ENCODE measurements at places on chromosomes 5 and 9.
A peak's percentile ranks its signal among the peaks of the same experiment; 100 is the strongest.

- DNase-seq: no peak
Observed at GRCh38 chr5:96651047-96651446, 11.1 kb upstream of the CAST start.

DNA sequence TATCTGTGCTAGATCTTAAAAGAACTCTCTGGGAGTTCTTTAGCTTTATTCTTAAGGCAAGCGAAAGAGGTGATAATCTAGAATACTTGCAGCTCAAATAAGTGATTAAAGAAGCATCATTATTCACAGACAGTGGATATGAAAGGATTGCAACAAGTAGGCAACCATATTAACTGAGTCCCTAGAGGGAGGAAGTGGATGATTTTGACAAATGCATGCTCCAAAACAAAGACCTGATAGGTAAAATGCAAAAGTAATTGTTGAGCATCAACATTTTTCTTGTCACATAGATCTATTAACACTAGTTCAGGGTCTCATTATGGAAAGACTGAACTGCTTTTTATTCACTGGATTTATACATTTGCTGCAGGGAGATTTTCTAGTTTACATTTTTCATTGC, 109.1 kb downstream of the EDIL3 start:
- DNase-seq: no peak

- DNase-seq: no peak
Observed at GRCh38 chr9:20606652-20607051, 15.6 kb downstream of the MLLT3 start.

DNA sequence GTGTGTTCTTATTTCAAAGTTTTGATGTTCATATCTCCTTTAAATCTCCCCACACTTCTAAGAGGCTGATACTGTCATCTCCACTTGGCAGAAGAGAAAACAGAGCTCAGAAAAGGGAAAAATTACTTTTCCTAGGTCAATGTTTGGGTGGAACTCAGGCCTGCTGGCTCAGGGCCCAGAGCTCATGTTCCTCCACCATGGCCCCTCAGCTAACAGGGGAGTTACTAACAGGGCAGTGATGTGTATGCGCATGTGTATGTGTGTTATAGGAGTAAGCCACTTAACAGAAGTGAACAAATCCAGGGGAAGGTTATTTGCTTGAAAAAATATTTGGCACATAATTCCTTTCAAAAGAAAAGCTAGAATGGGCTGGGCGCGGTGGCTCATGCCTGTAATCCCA, 2.5 kb downstream of the C1QTNF2 start:
- no peak for DNase-seq

DNA sequence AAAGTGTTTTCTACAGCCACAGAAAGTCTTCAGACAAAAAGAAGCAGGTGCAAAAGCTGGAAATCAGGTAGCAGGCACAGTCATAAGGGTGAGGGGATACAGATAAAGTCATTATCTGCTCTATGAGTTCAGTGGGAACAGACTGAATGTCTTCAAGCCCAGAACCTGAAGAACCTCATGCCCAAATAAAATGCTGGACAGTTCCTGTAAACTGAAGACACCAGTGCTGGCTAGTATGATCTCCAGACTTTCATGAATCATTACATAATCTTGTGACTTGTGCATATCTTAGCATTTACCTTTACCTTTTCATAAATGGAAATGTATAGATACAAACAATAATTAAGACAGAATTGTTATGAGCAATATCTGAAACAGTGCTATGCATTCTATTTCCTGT, 728.7 kb downstream of the DNAH5 start:
- no peak for DNase-seq

DNA sequence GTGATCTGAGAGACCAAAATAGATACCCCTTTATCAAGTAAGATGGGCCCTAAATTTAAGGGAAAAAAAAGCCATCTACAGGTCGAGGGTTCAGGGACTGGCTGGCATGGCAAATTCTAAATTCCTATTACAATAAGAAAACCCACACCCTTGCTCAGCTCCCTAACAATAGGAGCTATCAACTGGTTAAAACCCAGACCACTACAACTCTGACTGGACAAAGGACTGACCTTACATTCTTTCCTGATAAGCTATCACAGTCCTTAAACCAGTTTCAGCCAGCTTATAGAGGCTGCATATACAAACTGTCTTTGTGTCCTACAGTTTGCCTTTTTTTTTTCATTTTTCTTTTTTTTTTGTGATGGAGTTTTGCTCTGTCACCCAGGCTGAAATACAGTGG, 803.6 kb downstream of the NR2F1-AS1 start:
- DNase-seq: no peak

DNA sequence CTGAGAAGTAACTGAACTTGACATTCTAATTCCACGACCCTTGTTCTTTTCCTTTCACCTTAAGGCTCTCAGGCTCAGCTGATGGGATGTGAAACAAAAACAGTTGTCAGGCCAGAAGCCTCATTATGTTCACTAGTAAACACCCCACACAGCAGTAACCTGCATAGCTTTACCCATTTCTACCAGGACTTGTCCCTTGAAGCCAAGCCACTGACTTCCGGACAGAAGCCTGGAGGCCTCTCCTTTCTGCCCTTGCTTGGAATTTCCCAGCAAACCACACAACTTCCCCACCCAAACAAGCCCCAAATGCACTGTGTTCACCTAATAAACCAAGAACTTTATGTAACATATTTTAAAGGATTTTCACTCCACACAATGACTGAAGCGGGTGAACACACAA, 19.6 kb downstream of the PRUNE2 start:
- DNase-seq: no peak

DNA sequence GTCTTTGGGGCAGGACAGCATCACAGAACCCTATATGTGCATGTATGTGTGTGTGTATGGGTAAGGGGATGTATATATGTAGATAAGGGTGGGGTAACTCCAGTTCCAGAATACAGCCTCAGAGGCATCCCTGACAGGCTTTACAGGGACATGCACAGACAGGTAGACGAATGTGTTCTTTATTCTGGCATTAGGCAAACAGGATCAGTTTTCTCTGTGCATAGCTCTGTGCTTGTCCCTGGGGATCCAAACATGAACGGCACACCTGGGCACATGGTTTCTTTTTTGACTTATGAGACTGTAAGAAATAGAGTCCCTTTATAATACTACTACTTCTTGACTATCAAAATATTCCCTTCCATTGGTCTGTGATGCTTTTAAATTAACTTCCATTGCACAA, 120.6 kb downstream of the TRIO start:
- DNase-seq: no peak

DNA sequence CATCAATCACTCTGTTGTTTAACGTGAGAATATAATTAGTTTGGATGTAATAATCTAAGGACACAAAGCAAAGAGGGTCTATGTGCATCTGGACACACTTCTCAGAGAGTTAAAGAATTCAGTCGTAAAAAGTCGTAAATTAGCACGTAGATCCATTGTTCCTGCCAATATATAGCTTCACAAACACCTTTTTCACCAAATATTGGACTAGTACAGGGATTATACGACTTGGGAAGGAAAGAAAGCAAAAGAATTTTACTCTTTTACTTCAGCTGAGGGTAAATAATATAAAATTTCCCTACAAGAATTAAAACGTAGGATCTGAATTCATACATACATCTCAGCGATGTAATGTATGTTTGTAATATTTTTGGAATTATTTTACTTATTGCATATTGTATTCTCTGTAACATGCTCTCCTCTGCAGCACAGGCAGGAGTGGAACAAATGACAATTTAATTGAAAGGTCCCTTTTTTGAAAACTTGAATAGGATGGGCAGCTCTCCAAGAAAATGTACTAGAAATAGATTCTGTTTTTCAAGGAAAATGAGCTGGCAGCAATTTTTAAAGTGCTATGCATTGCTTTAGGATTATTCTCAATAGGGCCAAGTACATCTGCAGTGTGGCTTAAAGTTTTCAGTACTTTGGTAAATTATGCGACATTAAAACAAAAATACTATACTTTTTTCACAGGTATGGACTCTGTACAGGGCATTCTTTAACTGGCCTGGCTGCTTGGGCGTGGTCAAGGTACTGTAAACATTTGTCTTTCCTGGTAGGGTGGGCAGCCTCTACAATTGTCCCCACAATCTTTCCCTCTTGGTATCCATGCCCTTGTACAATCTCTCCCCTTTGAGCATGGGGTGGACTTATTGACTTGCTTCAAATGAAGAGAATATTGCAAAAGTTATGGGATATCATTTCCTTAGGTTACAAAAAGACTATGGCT, 39.7 kb upstream of the HSD17B4 start:
- no peak for DNase-seq

GRCh38 chr5:154166901-154167791, 23.4 kb upstream of the GALNT10 start:
- DNase-seq: no peak

DNA sequence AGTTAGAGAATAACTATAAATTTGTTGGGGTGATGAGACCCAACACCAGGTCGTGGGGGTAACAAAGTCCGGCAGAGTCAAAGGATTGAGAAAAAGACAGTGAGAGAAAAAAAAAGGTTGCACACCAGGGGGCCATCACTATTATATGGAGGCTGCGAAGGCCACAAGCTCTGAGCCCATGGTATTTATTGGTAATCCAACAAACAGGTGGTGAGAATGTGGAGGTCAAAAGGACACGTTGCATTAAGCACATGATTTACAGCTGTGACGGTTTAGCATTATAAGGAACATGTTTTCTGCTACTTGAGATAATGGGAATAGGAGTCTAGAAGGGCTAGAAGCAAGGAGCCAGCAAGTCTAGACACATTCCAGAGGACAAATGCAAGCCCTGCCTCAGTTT, 2202.2 kb upstream of the C9orf72 start:
- no peak for DNase-seq

DNA sequence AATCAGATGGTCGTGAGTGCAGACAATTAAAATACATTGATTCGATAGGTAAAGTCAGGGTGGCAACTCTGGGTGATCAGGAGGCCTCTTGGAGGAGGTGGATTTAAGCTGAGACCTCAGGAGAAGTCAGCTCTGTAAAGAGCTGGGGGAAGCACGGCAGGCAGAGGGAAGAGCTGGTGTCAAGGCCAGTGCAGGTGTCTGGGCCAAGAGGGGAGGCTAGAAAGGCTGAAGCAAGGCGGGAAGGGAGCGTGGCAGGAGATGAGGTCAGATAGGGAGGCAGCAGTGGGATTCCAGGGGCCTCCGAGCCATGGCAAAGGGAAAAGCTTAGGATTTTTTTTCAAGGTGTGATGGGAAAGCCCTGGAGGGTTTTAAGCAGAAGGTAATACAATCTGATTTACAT, 178.7 kb downstream of the FSTL4 start:
- no peak for DNase-seq

DNA sequence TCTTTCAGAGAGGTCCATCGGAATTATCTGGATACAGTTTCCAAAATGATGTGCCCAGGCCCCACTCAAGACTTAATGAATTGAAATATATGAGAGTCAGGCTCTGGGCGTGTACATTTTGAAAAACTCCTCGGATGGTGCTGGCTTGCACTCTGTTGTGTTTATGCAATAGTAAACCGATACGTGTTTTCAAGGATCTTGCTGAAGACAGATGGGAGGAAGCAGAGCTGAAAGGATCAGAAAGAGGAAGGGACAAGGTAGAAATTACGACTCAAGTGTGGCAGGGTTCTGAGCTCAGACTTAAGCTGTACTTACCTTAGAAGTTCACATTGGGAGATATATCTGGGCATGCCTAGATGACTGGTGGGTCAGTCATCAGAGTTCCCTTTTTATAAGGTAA, 13.7 kb upstream of the STOM start:
- no peak for DNase-seq

DNA sequence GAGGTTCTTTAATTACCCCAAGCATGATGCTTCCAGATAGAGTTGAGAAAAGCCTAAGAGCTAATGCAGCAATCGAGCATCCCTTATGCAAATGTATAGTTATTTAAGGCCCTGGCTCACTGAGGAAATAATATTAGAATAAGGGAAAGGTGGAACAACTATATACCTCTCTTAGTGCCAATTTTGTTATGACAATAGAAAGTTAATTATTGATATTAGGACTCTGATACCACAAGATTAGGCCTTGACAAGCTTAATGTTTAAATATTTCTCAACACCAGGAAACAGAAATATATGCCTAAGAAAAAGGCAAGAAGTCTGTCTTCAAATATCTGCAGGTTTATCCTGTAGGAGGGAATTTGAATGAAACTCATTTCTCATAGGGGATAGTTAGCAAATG, 371.0 kb downstream of the PRELID2 start:
- DNase-seq: no peak

GRCh38 chr5:42924686-42925085, 113.0 kb upstream of the SELENOP start:
- no peak for DNase-seq

- DNase-seq: no peak
Observed at GRCh38 chr9:132312873-132313272, 41.9 kb downstream of the SETX start.

DNA sequence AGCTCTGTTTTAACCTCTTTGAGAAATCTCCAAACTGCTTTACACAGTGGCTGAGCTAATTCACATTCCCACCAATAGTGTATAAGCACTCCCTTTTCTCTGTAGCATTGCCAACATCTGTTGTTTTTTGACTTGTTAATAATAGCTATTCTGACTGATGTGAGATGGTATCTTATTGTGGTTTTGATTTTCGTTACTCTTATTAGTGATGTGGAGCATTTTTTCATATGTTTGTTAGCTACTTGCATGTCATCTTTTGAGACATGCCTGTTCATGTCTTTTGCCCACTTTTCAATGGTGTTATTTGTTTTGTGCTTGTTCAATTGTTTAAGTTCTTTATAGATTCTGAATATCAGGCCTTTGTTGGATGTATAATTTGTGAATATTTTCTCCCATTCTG, 225.2 kb upstream of the TRPC7 start:
- no peak for DNase-seq

- DNase-seq: peak; percentile 83
Observed at GRCh38 chr5:179342577-179342976, 2.7 kb downstream of the ADAMTS2 start.

- no peak for DNase-seq
Observed at GRCh38 chr9:38686933-38687332, 33.0 kb downstream of the FAM240B start.

DNA sequence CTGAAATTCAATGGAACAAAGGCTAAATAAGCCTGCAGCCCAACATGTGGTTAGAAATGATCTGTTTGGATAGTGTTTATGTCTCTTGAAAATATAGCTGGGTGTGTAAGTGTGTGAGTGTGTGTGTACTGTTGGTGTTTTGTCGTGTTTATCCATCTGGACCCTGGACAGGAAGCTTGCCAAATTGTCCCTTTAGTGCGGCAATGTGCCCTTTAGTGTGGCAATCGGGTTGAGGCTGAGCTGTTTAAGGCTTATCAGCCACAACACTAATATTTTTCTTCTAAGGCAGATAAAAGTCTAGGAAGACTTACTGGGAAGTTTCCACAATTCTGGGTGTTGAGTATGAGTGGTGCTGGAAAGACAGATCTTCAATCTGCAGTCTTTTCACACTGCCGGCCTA, 180.2 kb downstream of the YTHDC2 start:
- DNase-seq: no peak
